Activated T-cell treated with anti-CD3 and anti-CD28 coated beads for 24 hours (primary cell): ENCODE measurements at places on chromosomes 16 and 17.

- DNase-seq: no peak
Measured at GRCh38 chr16:49014277-49015224, 267.1 kb downstream of the CBLN1 start.

- DNase-seq: no peak
Measured at GRCh38 chr16:12340151-12340733, 363.7 kb downstream of the SNX29 start.

DNA sequence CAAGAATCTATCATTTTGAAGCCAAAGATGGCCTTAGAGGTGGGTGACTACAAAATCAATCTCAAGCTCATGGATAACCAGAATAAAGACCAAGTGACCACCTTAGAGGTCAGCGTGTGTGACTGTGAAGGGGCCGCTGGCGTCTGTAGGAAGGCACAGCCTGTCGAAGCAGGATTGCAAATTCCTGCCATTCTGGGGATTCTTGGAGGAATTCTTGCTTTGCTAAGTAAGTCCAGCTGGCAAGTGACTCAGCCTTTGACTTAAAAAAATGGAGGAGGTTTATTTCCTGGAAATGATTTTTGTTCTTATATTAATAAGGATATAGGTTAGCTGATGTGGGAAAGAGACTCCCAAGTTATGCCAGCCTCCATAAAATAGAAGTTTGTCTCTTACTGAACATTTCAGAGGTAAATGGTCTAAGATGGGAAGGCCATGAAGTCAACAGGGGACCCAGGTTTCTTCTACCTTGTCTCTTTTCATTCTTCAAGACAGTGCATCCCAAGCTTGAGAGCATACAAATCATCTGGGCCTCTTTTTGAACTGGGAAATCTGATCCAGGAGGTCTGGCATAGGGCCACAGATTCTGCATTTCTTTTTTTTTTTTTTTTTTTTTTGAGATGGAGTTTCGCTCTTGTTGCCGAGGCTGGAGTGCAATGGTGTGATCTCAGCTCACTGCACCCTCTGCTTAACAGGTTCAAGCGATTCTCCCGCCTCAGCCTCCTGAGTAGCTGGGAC lies 19.8 kb upstream of the TANGO6 start:
- no peak for DNase-seq

GRCh38 chr17:74543406-74543805 lies 2.5 kb downstream of the CD300C start:
- DNase-seq: no peak

- DNase-seq: no peak
Measured at GRCh38 chr16:55672471-55672870, 16.7 kb downstream of the SLC6A2 start.

DNA sequence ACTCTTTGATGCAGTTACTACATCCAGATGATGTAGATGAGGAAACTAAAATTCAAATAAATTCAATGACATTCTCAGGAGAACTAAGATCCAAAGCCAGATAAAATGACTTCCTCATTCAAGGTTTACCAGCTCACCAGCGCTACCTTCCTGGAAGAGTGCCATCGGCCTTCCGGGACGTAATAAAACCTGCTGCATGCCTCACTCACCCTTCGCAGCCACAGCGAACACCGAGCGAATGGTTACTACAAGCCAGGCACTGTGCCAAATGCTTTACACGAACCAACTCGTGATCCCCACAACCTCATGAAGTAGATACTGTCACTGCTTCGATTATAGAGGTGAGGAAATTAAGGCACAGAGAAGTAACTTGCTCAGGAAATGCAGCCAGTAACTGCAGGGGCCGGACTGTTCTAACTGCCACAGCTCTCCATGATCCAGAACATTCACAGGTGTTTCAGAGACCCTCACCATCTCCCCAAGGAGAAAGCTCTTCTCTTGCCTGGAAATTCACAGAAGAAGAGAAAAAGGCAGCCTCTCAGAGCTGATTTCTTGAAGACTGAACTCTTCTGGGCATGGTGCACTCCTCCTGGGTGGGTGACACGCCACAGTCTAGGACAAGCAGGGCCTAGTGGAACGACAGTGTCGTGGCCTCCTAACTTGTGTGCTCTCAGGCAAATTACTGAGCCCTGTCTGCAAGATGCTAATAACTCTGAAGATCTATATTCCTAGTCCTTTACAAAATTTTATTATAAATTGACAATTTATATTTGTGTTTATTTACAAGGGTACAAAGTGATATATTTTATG lies 46.8 kb downstream of the HIC1 start:
- peak; percentile 27 for DNase-seq

GRCh38 chr17:28317966-28318758 lies 838 bp upstream of the TMEM97 start:
- no peak for DNase-seq

GRCh38 chr16:78298986-78299385 lies 199.5 kb downstream of the WWOX start:
- no peak for DNase-seq

DNA sequence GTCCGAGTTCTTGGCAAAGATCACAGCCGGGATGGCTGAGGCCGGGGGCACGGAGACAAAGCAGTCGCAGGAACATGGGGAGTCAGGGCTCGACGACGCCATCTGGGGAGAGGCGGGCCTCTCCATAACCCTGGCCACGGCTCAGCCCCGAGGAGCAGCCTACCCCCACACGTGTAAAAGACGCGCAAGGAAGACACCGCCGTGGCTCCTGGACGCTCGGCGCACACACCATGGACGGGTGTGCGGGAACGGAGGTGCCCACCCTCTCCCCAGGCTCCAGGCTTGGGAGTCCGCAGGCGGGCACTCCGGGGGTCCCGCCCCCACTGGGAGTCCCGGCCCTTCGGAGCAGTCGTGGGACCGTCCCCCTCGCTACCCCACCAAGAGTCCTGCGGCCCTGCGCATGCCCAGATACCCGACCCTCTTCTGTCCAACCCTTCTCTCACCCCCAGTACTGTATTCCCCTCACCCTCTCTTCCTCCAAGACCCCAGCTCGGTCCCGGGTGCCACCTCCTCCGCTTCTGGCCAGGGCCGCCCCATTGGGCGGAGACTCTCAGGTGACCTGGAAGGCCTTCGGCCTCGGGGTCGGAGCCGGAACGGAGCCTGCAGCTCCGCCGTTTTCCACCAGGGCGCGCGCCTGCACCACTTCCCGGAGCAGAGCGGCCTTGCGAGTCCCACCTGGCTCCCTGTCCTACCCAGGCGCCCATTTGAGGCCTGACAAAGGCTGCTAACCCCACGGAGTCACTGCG lies at the start of gene SCRN2:
TSS of gene SCRN2 (minus strand) at position 532 of the 746 bp plus-strand sequence. CDS start at position 102, 430 bp downstream.
- peak; percentile 81 for DNase-seq

DNA sequence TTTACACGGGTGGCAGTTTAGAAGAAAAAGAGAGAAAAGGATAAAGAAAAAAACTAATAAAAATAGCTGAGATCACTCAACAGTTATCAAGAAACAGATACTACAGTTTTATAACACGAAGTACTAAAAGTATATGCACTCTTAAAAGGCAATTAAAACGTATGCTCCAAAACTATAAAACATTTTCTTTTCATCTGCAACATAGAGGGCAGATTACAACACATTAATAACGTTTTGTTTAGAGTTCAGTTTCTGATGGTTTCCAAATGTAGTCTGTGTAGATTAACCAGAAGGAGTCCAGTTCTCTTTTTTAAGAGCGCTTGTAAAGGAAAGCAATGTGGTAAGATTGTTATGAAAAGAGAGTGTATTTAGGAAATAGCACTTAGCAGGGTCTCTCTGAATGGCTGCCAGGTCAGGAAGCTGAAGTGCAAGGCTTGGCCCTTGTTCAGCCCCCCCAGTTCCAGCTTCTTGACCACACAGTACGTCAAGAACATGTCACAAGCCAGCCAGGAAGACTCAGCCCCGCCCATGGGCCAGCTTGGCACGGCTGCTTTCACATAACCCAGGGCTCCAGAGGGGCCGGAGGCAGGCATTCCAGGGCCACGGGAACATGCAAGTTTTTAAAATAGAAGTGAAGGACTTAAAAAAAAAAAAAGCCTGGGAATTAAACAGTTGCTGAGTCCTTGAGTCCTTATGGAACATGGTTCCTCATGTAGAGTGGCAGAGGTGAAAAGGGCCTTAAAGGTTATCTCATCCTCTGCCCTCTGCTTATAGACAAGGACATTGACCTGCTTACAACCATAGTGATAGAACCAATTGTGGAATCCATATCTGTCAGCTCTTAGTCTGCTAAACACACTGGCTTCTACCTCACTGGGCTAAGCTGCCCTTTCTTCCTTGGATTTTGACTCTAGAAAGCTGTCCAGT lies 147.4 kb upstream of the TBX2 start:
- DNase-seq: no peak

- DNase-seq: no peak
Measured at GRCh38 chr17:66281661-66282369, 20.6 kb upstream of the PRKCA start.

GRCh38 chr17:41420134-41420533 lies 4.3 kb downstream of the KRT37 start:
- no peak for DNase-seq

DNA sequence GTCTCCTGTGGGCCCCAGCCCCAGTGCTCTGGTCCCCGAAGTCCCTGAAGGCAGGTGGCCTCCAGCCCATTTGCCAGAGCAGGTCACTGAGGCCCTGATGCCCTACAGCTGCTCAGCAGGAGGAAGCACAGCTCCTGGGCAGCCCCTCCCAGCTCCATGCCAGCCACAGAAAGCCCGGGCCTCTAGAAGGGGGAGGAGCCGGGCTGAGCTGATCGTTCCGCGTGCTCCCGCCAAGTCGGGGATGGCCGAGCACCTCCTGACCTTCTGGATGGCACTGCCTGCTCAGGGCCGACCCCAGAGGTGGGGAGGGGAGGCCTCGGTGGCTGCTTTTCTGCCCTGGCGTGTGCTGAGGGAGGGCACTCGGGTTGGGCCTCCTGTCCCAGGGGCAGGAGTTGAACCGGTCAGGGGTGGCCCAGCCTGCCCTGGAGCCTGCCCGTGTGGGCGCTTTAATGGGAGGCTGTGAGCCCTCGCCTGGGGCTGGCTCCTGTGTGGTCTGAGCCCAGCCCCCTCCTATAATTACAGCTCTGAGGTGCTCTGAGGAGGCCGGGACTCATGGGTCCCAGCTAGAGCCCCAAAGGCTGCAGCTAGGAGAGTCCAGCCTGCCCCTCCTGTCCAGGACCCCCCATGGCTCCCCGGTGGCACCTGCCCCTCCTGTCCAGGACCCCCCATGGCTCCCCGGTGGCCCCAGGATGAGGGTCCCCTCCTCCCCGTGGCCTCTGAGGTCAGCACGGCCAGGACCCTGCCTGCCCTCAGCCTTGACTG lies 29.7 kb downstream of the ZFPM1 start:
- DNase-seq: no peak

- DNase-seq: no peak
Measured at GRCh38 chr17:66387392-66387981, 85.1 kb downstream of the PRKCA start.

- DNase-seq: no peak
Measured at GRCh38 chr17:79981090-79981489, 54.6 kb downstream of the TBC1D16 start.

DNA sequence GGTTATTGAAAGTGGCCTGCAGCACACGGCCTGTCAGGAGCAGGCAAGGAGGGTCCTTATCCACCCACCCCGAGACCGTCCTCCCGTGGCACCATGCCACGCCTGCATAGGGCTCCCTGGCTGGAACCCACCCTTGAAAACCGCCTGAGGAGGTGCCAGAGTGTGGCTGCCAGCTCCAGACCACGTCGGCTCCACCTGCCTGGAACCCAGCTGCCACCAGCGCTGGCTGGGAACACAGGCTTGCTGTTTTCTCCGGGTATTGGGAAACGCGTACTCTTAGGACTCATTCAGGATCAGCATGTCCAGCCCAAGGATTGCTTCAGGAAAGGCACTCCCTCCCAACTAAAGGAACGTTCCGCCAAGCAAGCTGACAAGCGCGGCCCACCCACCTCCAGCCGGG lies 6.7 kb downstream of the ARL16 start:
- no peak for DNase-seq

GRCh38 chr16:78163772-78164670 lies 64.6 kb downstream of the WWOX start:
- DNase-seq: no peak

- DNase-seq: no peak
Measured at GRCh38 chr16:52073024-52073423, 473.9 kb downstream of the TOX3 start.

GRCh38 chr17:19723964-19724363 lies 7.6 kb upstream of the SLC47A2 start:
- DNase-seq: no peak

GRCh38 chr17:57355090-57355859 lies 99.0 kb downstream of the MSI2 start:
- no peak for DNase-seq

DNA sequence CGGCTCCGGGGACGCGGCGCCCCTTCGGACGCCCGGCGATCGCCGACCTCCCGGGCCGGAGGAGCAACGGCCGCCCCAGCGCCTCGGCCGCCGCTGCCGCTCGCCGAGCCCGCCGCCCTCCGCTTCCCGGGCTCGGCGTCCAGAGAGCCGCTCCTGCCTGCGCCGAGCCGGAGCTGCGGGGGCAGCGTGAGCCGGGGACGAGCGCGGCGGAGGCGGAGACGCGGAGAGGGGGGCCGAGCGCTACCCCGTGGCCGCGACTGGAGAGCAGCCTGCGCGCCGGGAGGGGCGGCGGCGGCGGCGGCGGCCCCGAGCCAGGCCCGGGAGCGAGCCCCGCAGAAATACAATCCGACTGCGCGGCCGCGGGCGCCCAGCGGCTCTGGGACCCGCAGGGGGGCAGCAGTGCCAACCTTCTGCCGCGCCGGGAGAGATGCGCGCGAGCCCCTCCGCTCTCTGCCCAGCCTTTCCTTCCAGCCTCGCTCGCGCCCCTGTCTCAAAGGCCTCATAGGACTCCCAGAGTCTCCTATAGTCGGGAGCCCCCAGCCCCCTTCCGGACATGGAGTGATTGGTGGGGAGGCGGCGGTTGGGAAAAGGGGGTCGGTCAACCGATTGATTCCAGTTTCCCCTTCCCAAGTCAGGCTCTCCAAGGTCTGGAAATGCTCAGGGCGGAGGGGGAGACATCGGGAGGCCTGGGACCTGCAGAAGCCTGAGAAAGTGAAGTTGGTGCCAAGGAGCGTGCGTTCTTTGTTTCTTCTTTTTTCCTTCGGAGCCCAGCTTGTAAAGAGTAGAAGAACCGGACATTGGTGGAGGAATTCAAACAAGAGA lies 1.0 kb upstream of the SDK2 start:
- DNase-seq: no peak

GRCh38 chr16:660132-660458 lies 7.8 kb upstream of the RHOT2 start:
- no peak for DNase-seq

DNA sequence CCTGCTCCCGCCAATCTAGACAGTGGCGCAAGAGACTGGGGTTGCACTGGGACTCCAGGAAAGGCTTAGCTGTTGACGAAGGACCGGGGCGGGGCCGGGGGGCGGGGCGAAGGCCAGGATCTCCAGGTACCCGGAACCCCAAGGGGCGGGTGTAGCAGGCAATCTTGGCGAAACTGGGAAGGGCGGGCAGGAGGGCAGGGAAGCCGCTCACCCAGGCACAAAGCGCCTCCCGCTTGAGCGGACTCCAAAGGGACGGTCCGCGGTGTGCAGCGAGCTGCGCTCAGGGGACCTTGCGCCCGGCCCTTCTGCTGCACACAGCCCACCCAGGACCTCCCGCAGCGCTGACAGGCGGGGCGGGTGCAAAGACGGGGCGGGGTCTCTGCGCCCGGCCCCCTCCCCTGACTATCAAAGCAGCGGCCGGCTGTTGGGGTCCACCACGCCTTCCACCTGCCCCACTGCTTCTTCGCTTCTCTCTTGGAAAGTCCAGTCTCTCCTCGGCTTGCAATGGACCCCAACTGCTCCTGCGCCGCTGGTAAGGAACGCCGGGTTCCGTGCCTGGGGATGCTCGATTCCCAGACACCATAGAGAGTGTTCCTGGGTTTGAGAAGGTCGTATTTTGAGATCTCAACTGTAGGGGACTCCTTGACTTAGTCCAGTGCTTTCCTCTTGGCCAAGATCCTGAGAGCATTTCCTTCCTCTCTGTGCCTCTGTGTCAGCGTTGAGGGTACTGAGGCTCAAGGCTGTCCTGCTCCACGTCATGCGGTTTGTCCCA lies at the start of gene MT1F:
TSS of gene MT1F (plus strand) at position 405 of the 772 bp plus-strand sequence. CDS start at position 505, 100 bp downstream.
- DNase-seq: peak; percentile 64
